ENCODE measurements at places on chromosomes 4 and X.

- no peak for DNase-seq
Observed at GRCh38 chr4:99161373-99162099, 17.4 kb upstream of the ADH4 start.

GRCh38 chr4:42995343-42995944, 102.9 kb downstream of the GRXCR1 start:
- no peak for DNase-seq

DNA sequence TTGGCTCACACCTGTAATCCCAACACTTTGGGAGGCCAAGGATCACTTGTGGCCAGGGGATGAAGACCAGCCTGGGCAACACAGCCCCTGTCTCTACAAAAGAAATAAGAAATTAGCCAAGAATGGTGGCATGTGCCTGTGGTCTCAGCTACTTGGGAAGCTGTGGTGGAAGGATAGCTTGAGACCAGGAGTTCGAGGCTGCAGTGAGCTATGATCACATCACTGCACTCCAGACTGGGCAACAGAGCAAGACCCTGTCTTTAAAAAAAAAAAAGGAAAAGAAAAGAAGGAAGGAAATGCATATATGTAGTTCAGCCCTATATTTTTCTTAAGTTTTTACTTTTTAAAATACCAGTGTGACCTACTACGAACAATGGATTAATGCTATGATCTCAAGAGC, 15.1 kb downstream of the PRSS48 start:
- DNase-seq: no peak

GRCh38 chrX:11188664-11189063, 77.5 kb downstream of the HCCS start:
- DNase-seq: no peak

- no peak for DNase-seq
Observed at GRCh38 chr4:66059136-66059535, 388.8 kb upstream of the EPHA5 start.

DNA sequence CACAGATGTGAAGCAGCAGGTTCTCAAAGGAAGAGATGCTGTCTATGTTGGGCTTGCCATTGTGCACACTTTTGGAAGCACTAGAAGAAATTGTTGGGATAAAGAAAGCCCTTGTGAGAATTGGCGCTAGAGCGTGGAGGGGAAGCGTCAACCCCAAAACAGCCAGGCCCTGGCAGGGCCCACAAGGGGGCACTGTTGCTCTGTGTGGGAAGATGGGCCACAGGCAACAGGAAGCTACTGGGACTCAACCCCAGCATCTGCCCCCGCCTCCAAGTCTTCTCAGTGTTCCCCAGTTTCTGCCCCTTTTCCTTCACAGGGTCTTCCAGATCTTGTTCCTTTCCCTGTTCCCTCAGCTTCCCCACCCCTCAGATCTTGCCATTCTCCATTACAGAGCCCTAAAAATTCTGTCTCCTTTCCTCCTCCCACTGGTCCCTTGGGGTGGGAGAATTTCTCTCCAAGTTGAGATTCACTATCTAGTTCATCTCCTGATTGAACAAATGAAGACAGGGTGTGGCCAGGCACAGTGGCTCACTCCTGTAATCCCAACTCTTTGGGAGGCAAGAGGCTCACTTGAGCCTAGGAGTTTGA, 85.5 kb downstream of the STARD8 start:
- DNase-seq: peak; percentile 6

DNA sequence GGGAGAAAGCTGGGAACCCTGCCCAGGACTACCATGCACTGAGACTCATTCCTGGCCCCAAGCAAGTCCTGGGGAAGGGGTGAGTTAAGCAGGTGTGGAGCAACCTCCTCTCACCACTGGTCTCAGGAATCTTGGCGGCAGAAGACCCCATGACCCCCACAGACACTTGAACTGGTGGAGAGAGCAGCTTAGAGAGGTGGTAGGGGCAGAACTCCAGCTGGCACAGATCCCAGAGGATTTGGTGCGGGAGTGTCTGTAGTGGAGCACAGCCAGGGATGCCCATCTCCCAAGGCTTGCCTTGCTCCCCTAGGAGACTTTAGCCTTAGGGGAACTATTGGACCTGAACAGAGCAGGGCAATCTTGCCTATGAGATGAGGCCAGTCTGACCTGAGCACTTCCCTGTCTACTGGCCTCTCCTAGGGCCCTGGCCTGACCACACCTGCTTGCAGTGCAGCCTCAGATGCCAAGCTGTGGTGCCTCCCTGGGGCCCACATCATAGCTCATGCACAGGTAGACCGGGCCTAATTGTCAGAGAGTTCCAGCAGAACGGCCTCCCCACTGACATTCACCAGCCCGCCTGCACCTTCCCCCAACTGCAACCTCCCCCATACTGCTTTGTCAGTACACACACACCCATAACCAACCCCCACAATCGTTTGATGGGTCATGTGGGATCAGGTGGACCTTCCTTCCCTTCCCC, 78.0 kb downstream of the NAA11 start:
- no peak for DNase-seq

- DNase-seq: no peak
Observed at GRCh38 chr4:109847896-109848442, at the start of gene LRIT3. Gene LRIT3, plus strand, starts transcription at chr4:109848107. Its CDS starts 95 bp downstream, at chr4:109848202.

- no peak for DNase-seq
Observed at GRCh38 chr4:72665171-72665968, 96.3 kb upstream of the ADAMTS3 start.

GRCh38 chrX:70219938-70220764, 14.3 kb upstream of the AWAT1 start:
- no peak for DNase-seq

DNA sequence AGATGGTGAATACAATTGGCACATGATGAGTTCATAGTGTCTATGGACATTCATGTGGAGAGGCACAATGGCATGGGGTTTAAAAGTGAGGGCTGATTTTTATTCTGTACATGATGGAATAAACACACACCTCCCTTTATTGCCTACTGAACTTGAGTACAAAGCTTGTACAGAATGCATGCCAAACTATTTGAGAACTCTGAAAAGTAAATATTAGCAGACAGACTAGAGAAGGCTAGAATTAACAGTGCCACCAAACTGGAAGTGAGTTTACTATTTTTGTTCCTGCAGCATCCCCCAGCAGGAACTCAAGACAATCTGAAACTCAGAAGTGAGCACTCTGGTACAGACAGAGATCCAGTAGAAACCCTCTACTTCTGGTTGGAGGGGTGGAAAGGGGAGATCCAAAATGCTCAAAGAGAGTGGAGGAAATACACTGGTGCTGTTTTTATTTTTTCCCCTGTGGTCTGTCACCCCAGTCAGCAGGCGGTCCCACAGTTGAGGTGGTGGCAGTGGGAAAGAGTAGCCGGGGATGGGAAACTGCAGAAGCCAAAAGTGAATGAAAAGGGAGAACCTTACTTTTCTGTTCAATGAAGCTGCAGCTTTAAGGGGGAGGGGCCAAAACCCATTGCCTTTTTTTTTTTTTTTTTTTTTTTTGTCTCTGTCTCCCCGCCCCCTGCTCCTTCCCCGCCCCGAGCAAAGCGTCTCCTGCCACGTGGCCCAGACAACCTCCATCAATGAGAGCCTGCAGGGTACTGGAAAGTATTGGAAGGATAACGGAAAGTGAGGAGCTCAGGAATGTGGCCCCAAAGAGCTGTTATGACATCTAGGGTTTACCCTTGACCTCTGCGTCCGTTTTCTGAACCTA, 20.5 kb downstream of the AKAP4 start:
- DNase-seq: no peak

DNA sequence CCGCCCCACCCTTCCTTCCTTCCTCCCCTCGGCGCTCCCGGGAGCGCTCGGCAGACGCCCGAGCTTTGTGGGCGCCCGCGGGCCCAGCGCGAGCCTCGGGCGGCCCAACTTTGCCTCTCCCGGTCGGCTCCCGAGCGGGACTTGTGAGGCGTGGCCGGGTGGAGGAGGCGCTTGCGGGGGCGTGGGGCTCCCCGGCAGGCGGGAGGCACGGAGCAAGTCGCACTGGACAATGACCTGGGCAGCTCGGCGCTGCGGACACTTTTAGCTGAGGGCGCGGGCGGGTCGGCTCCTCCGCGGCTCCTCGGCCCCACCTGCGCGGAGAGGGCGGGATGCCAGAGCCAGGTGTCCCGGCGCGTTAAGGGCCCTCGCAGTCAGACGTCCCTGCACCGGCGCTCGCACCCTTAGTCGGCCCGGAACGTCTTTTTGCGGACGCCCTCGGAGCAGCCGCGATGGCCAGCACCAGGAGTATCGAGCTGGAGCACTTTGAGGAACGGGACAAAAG, 385 bp downstream of the DCLK2 start:
- DNase-seq: no peak

DNA sequence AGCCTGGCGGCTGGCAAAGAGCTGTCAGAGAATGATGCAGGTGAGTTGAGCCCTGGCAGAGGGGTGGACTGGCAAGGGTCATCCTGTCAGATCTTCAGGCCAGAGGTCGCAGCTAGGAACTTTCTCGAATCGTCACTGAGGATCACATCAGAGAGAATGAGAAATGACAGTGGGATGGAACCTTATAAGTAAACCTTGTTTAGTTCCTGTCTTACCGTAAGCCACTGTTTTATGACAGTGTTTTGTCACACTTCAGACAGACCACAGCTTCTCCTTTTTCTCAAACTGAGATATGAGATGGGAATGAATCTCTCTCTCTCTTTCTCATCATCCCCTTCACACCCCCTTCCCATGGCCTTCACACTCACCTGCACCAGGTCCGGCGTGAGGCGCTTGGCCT, 9.3 kb downstream of the DIPK2B start:
- no peak for DNase-seq

GRCh38 chr4:8278421-8279287, 9.1 kb downstream of the HTRA3 start:
- DNase-seq: no peak

GRCh38 chr4:104235967-104236366, 258.7 kb downstream of the CXXC4 start:
- no peak for DNase-seq

DNA sequence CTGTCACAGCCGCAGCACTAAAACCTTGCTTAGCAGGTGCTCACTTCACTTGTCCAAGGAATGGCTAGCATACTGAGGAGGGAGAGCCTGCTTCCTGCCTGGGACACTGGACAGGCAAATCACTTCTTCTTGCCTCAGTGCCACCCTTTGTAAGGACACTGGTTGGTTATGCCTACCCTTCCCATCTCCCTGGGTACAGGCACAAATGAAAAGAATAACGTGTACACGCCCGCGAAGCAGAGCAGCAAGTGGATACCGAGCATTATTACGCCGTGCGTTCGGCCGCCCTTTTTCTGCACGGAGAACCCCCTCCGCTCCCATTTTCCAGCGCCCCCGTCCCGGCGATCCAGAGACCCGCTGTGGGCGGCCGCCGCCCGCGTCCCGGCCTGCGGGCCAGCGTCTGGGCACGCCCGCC, 338 bp upstream of the KLHL2 start:
- no peak for DNase-seq

DNA sequence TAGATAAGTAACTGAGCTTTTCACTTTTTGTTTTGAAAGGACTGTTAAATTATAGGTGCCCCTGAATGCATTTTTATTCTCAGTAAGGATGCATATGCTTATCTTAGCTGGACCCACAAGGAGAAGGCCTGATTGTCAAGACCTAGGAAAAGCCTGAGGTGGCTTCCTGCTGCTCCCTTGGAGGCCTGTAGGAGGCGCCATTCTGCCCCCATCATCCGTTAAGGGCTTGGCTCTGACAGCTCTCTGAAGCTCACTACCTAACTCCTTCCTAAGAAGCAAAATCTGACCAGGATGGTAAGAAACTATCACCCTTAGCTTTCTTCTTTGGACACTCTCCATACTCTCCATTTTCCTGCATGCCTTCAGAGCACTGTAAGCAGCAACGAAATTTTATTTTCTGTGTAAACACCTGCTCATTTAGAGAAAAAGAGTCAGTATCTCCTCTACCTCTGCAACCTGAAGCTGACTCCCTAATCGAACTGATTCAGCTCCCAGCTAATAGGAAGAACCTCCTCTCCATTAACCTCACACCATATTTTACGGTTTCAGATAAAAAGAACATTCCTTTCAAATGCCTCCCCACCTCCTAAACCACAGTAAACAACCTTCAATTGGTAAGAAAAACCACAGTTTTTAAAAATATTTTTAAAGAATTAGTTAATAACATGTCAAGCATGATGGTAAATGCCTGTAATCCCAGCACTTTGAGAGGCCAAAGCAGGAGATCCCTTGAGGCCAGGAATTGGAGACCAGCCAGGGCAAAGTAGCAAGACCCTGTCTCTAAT, 73.4 kb upstream of the EDNRA start:
- no peak for DNase-seq

GRCh38 chrX:39904816-39905537, 192.8 kb downstream of the BCOR start:
- DNase-seq: no peak

DNA sequence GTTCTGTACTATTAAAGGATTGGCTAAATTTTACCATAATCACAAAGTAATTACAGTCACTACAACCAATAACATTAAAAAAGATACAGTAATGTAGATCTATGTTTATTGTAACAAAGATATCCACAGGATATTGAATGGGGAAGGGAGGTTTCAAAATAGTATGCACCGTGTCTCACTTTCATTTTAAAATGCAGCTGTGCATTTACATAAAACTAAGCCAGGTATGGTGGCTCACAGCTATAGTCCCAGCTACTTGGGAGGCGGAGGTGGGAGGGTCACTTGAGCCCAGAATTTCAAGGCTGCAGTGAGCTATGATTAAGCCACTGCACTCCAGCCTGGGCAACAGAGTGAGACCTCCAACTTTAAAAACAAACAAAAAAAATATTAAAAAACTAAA, 8.5 kb downstream of the SRP72 start:
- DNase-seq: no peak

DNA sequence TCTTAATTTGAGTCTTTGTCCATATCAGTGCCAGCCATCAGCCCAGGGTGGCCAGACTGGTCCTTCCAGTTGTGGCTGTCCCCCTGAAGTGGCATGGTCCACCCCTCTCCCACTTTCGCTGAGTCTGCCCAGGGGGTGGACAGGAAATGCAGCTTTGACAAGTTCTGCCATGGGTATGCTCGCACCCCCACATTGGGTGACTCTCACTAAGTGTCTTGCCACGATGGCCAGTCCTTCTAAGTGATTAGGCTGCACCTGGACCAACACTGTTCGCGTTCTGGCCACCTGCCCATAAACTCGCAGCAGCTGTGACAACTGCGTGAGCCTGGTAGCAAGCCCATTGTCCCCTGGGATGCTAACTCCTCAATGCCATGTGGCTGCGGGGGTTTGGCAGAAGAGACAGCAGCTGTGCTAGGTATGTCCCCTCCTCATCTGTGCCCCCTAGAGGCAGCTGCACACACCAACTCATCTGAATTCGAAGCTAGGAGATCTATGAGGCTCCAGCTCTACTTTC, 10.0 kb upstream of the LNX1 start:
- no peak for DNase-seq

GRCh38 chr4:13546941-13547484, 2.7 kb upstream of the NKX3-2 start:
- DNase-seq: no peak

Data from stimulated activated CD8-positive, alpha-beta memory T cell treated with anti-CD3 and anti-CD28 coated beads, Interleukin-2, amount 100 ng/mL, for 1 hour (primary cell).